ENCODE measurements at places on chromosomes 4 and X. TPM values are rescaled to one million over a fixed set of nuclear protein-coding genes. Genes with fewer than 3 reads are reported as not detected.

The CXCL3 gene
- 5.6 TPM for total RNA-seq

The NPNT gene
- 26.8 TPM for total RNA-seq

The PLXNB3 gene
- total RNA-seq: 13.4 TPM

The RGN gene
- 3.8 TPM for total RNA-seq

The MAGEE1 gene
- total RNA-seq: 2.6 TPM

The NXF2B gene
- not detected for total RNA-seq

The VCX3A gene
- total RNA-seq: not detected

The TIGD4 gene
- 0.16 TPM for total RNA-seq

The NSG1 gene
- total RNA-seq: 6.2 TPM

The HS3ST1 gene
- 3.8 TPM for total RNA-seq

The MAGEA8 gene
- total RNA-seq: not detected

The ZCCHC18 gene
- total RNA-seq: 1.1 TPM

The SNCA gene
- 15.7 TPM for total RNA-seq

The PRR32 gene
- not detected for total RNA-seq

The HPGDS gene
- 0.98 TPM for total RNA-seq

The SPANXB1 gene
- total RNA-seq: not detected

The DSPP gene
- under 0.01 TPM for total RNA-seq

The NCBP2L gene
- total RNA-seq: not detected

The CSAG3 gene
- total RNA-seq: not detected

The WDFY3 gene
- 125 TPM for total RNA-seq

The PLRG1 gene
- 38.1 TPM for total RNA-seq

The PPARGC1A gene
- total RNA-seq: 6.1 TPM

The OPN1MW2 gene
- total RNA-seq: not detected

The PPEF1 gene
- 0.33 TPM for total RNA-seq

The PFKFB1 gene
- 2.6 TPM for total RNA-seq

The TMEM255A gene
- 5.6 TPM for total RNA-seq

The PRAF2 gene
- 5.9 TPM for total RNA-seq

The TSC22D3 gene
- 1,046 TPM for total RNA-seq

The TMEM150C gene
- total RNA-seq: 46.7 TPM

The UGT2B17 gene
- total RNA-seq: not detected

The XG gene
- 0.59 TPM for total RNA-seq

The SMR3B gene
- not detected for total RNA-seq

The TCEANC gene
- 7.8 TPM for total RNA-seq

The PHF8 gene
- 25.3 TPM for total RNA-seq

The PABPC4L gene
- total RNA-seq: 0.96 TPM

The TEX13B gene
- total RNA-seq: not detected

The DDIT4L gene
- total RNA-seq: 3.8 TPM

The POU4F2 gene
- total RNA-seq: not detected

The TCEAL6 gene
- not detected for total RNA-seq

The NBDY gene
- total RNA-seq: 15.7 TPM

The MAGIX gene
- total RNA-seq: 1.3 TPM

The TRIM61 gene
- total RNA-seq: 0.44 TPM

The SPANXN4 gene
- not detected for total RNA-seq

The CXCL6 gene
- not detected for total RNA-seq

The SATL1 gene
- total RNA-seq: not detected

The NAP1L2 gene
- 5.3 TPM for total RNA-seq

The PF4V1 gene
- total RNA-seq: not detected

The CPZ gene
- total RNA-seq: 13.4 TPM

The MSANTD1 gene
- total RNA-seq: 0.66 TPM

The SSX2B gene
- total RNA-seq: not detected

Data from breast epithelium (tissue), 4 donors.